ENCODE measurements at places on chromosomes 12 and 14.

DNA sequence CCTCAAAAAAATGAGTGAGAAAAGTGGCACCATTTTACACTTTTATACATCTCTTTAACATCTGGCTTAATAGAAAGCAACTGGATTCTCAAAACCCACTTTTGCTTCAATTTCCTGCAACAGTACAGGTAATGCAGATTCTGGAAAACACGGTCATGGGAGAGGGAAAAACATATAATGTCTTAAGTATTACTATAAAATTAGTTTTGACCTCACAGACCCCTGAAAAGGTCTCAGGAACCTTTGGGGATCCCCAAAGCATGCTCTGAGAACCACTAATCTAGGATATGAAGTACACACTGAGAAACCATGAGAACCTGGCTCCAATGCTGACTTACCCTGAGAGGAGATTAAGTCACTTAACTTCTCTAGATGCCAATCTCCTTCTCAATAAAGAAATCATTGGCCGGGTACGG, 64.7 kb downstream of the PPP2R5E start:
- no peak for DNase-seq

GRCh38 chr14:51258280-51258679, 18.2 kb downstream of the TMX1 start:
- no peak for DNase-seq

DNA sequence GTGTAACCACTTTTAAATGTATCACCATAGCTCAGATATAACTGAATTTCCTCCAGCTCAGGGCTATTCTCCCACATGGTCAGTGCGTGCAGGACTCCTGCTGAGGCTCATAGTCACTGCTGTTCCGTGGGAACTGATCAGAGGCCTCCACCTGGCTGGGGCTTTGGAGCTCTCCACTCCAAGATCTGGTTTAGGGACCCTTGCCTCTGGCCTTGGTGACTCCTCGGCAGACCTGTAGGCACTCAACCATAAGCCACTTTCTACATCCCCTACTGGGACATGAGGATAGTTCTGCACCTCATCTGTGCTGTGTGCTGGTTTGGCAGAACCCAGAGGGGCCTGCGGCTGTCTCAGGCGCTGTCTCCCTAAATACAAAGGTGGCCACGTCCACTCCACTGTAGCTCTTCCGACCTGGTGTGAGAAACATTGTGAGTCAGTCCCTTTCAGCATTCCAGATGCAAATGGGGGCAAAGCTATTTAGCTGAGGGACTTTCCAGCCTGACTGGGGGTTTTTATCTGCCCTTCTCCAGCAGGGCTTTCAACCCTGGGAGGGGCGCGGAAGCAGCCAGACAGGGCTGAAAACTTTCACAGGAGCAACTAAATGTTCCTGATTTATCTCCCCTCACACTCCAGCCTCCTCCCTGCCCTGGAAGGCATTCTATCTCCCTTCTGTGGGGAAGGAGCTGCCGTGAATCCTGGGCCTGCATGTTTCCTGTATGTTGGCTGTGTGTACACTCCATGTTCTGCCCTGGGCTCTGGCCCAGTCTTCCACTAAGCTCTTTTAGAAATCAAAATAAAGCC, 218.3 kb upstream of the DAAM1 start:
- DNase-seq: no peak

DNA sequence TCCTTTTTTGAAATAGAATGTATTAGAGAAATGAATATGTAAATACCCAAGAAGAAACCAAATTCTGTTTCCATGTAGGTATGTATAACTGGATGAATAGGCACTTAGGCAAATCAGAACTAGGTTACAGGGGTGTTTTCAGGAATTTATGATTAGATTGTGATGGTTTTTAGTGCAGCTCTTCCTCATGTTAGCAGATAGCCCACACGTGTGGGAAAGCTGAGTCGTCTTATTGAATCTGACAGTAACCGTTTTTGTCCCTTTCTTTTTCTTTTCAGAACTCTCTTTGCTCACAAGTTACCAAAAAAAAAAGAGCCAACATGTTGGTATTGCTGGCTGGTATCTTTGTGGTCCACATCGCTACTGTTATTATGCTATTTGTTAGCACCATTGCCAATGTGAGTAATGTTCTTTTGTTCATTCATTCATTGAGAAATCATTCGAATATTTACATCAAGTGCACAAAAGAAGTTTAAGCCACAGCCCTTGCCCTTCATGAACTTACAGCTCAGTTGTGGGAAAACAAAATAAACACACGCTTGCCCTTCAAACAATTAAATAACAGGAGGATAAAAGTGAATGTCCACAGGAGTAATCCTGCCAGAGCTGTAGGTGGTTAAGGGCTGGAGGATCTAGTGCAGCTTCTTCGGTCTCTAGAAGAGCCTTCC, 14.8 kb downstream of the EMP1 start:
- no peak for DNase-seq

- DNase-seq: no peak
These were observed 12.9 kb upstream of the GTF2A1 start for GRCh38 chr14:81233615-81234014.

DNA sequence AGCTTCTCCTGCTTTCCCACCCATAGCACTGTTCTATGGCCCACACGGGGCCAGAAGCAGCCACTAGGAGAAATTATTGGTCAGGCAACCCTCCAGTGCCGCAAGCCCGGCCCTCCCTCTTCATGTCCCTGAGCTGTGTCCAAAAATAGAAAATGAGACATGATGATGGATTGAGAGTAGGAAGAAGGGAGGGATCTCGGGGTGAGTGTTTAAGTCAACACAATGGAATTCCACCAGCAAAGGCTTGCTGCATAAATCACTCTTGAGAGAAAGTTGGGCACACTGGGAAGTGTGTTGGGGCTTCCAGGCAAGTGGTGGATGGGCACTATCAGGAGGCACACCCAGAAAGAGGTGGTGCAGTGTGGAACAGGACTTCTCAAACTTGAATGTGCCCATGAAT, 94.2 kb downstream of the LLPH start:
- DNase-seq: no peak

DNA sequence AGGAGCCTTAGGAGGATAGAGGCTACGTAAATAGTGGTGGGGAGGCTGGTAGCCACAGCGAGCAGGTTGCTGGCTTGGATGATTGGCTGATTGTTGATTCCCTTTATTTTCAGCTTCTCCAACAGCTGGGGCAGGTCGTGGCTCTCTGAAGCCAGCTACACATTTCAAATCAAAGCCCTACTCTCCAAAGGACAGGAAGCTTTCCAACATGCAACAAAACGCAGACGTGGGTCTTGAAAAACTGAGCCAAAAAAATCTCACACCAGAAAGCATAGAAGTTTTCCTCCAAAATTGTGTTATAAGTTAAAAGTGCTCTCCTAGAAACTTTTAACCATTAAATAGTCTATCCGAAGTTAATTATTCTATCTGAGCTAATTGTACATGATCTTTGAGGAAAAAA, 37.6 kb upstream of the PRICKLE1 start:
- DNase-seq: no peak

- DNase-seq: no peak
These were observed 172.2 kb downstream of the SNAPC1 start for GRCh38 chr14:61934385-61934784.

GRCh38 chr12:4273652-4274395, at the start of gene CCND2:
Gene CCND2 (plus strand): TSS chr12:4273762. CDS start chr12:4274041, 279 bp downstream.
- DNase-seq: peak; percentile 84

DNA sequence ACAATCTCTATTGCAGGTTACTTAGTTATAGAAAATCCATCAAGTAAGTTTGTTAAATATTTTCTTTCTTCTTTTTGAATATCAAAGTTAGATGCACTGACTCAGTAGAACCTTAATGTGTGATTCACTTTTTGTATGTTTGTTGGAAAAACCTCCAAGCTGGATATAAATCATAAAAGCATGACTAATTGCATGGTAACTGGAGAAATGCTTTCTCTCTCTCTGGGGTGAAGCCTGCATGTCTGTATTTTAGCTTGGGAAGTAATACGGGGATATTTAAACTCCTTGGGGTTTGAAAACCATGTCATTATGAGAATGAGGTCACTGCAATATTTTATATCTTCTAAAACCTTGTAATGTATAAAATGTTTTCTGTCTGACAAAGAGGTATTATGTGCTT, 58.6 kb upstream of the MYF6 start:
- DNase-seq: no peak

DNA sequence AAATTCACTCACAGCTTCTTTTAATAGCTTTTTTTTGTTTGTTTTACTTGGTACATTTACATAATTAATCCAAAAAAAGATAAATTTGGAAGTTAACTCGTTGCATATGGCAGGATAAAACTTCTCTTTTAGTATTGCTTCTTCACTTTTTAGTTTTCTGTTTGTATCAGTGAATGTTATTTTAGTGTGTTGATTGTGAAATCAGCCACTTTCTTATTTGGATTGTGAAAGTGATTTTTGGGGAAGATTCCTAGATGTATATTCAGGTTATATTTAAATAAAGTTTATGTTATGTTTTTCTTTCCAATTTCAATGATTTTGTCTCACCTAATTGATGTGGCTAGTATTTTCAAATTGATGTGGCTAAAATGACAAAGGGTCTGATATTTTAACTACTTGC, 693.9 kb upstream of the MGAT4C start:
- no peak for DNase-seq

DNA sequence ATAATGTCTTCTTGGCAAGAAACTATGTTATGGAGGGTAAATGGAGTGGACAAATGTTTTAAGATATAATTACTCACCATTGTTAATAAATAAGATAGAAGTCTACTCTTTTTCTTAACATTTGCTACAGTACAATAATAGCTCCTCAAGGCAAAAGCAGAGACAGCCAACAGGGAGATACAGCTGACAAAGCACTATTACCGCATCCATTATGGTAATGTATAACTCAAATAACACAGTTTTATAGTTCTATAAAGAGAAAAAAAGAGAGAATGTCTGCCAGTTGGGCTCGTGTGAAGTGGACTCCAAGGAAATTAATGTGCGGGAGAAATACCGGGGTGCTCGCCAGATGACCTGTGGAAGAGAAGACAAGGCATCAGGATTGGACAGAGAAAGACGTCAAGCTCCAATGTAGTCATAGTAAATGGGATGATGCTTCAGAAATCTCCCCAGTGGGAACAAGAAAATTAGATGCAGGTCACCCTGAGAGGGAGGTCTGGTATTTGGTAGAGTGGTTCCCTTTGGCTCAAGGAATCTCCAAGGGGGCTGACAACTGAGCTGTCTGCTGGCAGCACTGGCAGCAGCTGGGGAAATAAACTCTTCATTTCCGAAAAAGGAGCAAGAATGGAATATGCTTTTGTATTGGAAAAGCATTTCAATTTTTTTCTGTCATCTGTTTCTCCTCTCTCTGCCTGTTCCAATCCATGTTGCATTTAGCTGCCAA, 343.9 kb downstream of the LRFN5 start:
- DNase-seq: no peak

DNA sequence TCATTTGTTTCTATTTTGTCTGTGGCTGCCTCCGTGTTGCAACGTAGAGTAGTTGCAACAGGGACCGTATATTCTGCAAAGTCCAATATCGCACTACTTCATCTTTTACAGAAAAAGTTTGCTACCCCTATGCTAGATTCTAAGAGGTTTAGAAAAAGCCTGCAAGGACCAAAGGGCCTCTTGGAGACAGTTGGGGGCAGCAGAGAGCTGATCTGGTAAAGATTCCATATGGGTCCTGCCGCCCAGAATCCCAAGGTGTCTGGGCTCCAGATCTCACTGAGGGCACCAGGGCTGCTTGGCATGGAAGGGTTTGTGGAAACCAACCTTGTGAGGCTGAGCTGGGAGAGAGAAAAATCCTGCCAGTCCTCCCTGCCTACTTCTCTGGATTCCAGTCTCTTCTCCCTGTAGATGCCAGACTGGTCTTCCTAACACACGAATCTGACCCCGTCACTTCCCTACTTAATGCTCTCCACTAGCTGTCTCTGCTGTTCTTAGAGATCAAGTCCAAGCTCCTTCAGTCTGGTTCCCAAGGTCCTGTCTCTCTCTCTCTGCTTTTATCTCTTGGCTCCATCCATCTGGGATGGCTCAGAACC, 74.6 kb downstream of the GLRX5 start:
- DNase-seq: no peak

DNA sequence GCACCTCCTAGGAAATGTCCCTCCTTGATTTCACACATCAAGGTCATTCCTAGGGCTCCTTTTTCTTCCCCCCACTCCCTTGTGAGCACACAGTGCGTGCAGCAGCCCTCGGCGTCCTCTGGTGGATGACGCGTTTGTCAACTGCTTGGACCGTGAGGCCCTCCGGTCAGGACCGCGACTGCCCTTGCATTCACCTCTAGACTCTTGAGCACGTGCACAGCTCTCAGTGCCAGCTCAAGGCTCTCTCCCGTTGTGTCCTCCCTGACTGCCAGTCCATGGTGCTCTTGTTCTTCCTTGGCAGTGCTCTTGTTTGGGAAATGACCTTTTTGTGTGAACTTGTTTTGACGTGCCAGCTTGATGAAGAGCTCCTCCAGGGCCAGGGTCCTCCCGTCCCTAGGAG, 67.9 kb downstream of the TSPAN9 start:
- DNase-seq: no peak

DNA sequence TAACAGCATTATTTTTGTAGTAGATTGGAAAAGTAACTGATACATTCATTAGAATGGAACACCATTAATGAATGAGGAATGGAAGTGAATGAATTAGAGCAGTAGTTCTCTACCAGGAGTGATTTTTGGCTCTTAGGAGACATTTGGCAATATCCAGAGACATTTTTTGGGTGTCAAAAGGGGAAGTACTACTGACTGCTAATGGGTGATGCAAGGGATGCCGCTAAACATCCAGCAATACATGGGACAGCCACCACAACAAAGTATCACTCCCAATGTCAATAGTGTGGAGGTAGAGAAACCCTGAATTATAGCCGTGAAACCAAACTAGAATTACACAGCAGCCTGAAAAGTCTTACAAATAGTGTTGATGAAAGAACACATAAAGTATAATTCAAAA, 1.5 kb downstream of the CHURC1 start:
- no peak for DNase-seq

DNA sequence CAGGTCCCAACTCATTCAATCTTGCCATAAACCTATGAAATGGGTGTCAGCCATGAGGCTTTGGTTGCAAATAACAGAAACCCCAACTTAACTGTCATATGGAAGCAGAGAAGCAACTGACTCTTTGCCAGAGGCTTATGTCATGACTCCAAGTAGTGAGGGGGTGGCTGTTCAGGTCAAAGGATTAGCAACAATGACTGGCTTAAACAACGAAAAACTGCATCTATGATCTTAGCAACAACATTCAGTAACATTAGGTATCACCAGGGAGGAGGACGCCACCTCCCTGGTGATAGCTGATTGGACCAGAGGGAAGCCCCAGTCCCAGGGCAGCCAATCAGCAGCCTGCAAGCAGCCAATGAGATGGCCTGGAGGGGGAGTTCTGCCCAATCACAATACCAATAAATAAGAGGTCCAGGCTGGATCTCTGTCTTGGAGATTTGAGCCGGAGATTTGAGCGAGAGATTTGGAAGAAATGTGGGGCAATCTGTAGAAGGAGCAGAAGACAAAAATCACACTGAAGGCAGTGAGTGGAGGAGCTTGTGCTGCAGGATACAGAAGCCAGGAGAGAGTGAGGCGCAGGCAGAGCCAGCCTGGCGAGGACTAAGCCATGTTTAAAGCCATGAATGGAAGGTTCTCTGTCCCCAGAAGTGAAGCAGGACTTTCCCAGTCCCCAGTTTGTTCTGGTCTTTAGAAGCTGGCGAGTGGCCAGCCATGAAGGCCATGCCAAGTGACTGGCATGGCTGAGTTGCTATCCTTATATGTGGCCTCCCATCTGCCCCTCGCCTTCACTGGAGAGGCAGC, 93.3 kb downstream of the CALM1 start:
- no peak for DNase-seq

GRCh38 chr14:25092258-25092740, 42.4 kb upstream of the STXBP6 start:
- DNase-seq: no peak

GRCh38 chr12:32533971-32534590, 134.7 kb downstream of the FGD4 start:
- DNase-seq: no peak

- no peak for DNase-seq
These were observed 821.7 kb downstream of the TMEM121 start for GRCh38 chr14:106347890-106348755.

Measured in stimulated activated CD4-positive, alpha-beta T cell treated with anti-CD3 and anti-CD28 coated beads, Interleukin-4, amount 100 ng/mL, for 24 hours (primary cell).